Sciatic nerve (tissue), 2 donors: ENCODE measurements at places on chromosomes 7 and 10.

- no peak for DNase-seq
Observed at GRCh38 chr10:4686644-4686996, 139.4 kb upstream of the AKR1E2 start.

DNA sequence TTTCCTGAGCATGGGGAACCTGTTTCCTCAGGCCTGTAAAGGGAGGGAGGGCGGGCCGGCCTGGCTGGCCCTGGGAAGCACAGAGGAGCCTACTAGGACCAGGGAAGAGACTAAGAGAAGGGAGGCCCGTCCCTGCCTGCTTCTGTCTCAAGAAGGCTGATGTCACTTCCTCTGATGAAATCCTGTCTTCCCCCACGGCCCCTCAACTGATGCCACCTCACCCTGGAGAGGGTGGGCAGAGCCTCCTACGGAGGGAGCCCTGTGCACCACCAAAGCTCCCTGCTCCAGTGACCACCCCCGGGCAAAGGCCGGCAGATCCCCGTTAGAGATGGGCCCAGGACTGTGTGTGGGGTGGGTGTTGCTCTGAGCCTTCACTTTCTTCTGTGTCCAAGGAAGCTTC, 1.0 kb upstream of the PILRA start:
- no peak for DNase-seq

DNA sequence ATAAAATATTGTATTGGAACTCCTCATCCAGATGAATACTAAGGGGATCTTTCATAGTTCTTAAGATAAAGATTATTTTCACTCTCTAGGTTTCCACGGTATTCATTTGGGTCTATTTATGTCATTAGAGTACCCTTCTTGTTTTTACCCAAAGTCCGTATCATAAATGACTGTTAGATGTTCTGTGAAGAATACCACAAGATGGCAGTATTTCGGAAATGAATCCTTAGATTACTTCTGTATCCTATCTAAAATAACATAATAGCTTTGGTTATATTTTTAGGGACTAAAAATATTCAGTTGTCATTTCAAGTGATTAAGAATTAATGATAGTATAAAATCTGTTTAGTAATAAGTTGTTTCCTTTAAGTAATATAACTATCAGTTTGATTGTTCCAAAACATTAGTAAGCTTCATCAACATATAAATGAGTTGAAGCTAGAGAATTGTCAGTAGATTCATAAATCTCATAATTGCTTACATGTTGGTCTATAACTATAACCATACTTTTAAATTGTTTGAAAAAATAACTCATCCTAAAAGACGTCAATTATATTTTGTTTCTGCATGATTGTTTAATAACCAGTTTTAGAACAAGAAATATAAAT, 337.5 kb upstream of the KCND2 start:
- DNase-seq: no peak

- DNase-seq: no peak
Observed at GRCh38 chr7:150931199-150931869, 46.8 kb downstream of the KCNH2 start.
